Stimulated activated CD4-positive, alpha-beta T cell treated with anti-CD3 and anti-CD28 coated beads, Interleukin-15, amount 100 ng/mL, for 1 hour (primary cell): ENCODE measurements at places on chromosomes 11 and 22.

DNA sequence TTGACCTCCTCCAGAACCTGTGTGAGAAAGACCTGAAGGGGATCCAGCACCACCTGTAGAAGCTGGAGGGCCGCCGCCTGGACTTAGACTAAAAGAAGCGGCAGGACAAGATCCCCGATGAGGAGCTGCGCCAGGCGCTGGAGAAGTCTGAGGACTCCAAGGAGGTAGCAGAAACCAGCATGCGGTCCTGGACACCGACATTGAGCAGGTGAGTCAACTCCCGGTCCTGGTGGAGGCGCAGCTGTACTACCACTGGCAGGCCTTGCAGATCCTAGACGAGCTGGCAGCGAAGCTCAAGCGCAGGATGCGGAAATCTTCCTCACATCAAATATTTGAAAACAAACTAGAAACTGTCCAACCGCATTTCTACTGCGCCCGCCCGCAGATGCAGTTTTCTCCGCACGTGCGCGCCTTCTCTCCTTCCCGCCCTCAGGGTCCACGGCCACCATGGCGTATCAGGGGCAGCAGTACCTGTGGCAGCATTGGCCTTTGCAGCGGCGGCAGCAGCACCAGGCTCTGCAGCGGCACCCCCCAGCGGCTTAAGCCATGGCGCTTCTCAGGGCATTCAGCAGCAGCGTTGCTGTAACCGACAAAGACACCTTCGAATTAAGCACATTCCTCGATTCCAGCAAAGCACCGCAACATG lies 10.2 kb downstream of the CLDN25 start:
- no peak for DNase-seq

DNA sequence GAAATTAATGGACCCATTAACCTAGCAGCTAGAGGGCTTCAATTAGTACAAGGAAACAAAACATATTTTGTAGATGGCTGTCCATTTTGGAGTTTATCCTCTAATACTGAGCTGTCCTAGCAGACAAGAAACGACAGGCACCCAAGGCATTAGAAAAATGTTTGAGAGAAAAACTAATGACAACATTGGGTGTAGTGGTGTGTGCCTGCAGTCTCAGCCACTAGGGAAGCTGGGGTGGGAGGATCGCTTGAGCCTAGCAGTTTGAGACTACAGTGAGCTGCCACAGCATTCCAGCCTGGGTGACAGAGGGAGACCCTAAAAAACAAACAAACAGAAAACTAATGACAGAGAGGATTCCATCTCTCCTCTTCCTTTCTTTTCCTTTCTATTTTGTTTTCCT lies 1.5 kb downstream of the A4GALT start:
- DNase-seq, result no peak

- DNase-seq, result no peak
These were observed 22.1 kb upstream of the XKR3 start for GRCh38 chr22:16847271-16847670.

DNA sequence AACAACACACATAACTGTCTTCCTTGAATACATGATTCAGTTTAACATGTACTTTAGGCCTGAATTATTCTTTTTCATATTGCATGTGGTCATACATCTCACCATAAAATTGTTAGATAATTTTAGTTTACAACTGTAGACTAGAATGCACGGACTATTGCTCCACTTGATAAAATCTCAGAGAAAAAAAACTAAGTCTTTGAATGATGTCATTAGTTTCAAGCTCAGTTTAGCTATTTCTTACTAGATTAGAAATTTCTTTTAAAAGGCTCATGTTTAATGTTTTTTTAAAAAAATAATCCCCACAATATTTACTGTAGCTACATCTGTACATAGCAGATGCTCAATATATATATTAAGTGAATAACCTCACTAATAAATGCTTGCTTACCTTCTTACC lies 5.1 kb downstream of the RSF1 start:
- DNase-seq, result no peak

DNA sequence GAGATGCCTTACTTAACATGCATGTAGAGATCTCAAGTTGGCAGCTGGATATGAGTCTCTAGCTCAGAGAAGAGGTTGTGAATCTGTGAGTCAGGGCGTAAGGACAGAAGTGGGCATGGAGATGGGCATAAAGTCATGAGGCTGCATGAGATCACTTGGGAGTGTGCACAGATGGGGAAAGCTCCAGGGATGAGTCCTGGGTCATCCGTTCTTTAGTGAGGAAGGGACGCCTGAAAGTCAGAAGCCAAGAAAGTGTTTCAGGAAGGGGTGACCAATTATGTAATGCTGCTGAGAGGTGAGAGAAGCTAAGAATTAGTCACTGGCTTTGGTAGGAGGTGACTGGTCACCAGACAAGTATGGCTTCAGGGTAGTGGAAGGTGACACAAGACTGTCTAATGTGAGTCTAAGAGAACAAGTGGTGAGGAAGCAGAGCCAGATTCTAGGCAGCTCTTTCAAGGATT lies 6.7 kb downstream of the ACP2 start:
- no peak for DNase-seq

DNA sequence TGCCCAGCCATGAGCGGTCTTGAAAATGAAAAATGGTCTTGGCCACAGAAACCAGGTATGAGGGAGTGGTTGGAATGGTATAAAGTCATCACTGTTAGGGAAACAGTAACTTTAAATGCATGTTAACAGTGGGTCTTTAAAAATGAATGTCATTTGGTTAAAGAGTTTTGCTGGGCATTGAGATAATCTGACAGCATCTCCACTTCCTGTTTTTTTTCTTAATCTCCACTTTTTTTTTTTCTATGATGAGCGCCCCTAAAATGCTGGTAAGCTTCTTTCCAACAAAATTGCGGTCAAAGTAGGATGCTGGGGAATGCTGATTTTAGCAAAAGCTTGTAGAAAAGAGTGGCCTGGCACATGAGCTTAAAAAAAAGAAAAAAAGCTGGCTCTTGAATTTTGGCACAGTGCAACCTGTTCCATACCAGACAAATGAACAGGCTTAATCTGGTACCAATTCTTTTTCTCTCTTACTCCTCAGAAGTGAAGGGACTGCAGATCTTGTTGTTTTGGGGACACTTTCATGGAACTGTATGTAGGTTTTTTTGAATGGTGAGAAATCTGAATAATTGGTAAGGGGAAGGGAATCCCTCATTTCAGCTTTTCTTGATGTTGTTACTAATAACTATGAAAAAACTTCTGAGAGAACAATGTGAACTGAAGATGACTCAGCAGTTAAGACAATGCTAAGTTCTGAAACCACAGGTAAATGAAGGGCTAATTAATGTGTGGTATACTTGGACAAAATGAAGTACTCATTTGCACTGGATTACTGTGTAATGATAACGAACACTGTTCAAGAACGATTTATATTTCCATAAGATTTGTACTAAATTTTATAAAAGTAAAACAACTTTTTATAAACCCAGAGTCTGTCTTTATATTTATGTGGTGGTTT lies 3.1 kb upstream of the ARHGEF12 start:
- no peak for DNase-seq

DNA sequence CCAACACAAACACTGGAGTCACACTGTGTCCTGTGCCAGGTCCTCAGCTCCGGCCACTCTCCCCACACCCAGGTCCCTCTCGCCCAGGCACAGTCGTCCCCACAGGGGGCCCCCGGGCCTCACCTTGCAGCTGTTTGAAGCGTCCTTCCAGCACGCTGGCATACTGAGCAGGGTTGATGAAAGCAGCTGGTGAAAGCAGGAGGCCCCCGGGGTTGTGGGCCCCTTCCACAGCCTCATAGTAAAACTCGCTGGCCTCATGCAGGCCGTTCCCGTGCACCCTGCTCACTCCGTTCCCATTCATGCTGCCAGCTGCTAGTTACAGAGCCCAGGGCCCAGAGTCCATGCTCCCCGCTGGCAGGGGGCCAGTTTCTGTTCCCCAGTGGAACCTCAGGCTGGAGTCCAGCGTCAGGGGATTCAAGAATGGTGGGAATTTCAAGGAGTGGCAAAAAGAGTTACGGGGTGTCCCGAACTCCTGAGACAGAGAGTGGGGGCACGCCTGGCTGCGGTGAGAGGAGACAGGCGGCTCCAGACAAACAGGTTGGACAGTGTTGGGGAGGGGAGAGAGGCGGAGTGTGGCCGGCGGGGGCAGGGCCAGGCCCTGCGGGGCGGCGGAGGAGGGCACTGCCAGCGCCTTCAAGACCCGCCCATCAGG lies 10.6 kb downstream of the SPTBN2 start:
- DNase-seq, result no peak

DNA sequence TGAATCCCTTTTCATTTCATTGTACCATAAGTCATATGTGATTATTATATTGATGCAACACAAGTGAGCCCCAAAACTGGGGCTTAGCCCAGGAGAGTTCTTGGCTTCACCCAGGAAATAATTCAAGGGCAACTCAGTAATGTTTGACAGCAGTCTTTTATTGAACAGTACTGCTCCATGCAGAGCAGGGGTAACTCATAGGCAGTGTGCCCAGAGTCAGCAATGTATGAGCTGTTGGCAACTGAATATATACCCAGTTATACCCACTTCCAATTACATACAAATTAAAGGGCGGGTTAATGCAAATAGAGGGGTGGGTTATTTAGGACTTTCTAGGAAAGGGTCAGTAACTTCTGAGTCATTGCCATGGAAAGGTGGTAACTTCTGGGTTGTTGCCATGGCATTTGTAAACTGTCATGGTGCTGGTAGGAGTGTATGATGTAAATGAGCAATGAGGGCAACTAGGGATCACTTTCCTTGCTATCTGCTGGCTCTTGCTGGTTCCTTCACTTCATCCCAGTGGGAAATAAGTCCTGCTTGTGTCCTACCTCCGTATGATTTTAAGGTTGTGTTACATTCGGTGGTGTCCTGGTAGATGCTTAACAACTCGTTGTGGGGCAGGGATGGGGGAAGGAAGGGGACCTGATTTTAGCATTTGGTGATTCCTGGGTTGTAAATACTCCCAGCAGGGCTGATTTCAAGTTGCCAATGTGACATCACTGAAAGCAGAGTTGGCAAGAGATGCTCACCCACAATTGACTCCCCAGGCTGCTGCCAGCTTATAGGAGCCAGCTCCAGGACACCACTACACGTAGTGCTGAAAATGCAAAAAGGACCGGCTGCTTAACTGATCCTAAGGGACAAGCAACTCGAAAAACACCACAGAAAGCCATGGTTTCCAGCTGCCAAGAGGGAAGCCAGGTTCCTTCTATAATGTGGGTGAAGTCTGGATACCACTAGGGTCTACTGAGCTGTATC lies 70.1 kb downstream of the SYT9 start:
- DNase-seq, result no peak

GRCh38 chr11:35227576-35228327 lies 88.8 kb downstream of the CD44 start:
- DNase-seq, result no peak

GRCh38 chr22:35330258-35330861 lies 30.7 kb downstream of the TOM1 start:
- DNase-seq, result no peak
